Stimulated activated CD8-positive, alpha-beta memory T cell treated with anti-CD3 and anti-CD28 coated beads, Interleukin-4, amount 100 ng/mL, for 1 hour (primary cell): ENCODE measurements at places on chromosomes 7 and 10.

DNA sequence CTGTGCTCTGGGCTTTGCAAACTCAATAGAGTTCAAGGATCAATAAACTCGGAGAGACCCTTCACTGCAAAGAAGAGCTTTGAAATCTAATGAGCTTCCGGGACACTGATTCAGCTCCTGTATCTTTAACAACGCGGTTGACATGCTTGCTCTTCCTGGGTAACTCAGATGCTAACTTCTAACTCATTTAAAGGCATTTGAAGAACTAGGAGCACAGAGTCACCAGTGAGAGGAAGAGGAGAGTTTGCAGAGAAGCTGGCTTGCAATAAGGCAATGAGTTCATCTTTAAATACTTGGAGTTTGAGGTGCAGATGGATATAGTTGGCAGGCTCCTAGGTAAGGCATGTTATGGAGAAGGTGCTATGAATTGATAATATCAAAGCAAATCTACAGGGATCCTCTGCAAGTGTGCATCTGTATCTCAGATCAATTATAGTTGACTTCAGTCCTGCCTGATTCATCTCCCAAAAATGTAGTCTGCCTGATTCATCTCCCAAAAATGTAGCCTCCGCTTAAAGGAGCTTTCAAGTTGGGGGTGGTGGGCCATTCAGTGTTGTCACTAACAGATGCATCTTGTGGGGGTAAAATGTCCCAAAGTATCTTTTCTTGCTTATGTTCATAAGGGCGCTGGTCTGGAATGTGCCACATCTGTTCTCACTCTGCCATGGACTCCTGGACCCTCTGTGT lies 182.5 kb upstream of the PRSS58 start:
- DNase-seq = no peak

- no peak for DNase-seq
Measured at GRCh38 chr10:17643339-17643754, 604 bp upstream of the STAM start.

- no peak for DNase-seq
Measured at GRCh38 chr10:27540672-27541071, 36.6 kb downstream of the RAB18 start.

GRCh38 chr7:106779877-106780276 lies 85.2 kb upstream of the PIK3CG start:
- DNase-seq = no peak

- DNase-seq = no peak
Measured at GRCh38 chr7:156943091-156944041, 6.1 kb upstream of the NOM1 start.

- DNase-seq = no peak
Measured at GRCh38 chr10:10418387-10418786, 599.3 kb upstream of the CELF2 start.

DNA sequence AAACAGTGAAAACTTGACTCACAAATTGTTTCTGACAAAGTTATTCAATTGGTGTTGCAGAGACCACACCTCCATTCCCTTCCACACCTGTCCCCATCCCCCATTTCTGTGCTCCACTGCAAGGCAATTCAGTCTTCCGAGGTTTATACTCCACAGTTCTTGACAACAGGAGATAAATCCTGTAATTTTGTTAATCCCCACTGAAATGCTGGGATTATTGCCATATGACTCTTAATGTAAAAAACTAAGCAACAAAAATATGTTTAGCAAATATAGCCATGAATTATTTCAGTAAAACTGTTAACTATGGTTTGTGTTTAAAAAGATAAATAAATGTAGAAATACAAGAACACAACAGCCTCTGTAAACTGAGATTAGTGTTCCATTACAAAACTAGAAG lies 170.1 kb upstream of the SEMA3D start:
- no peak for DNase-seq

- DNase-seq = no peak
Measured at GRCh38 chr7:84363741-84364140, 169.2 kb upstream of the SEMA3A start.

DNA sequence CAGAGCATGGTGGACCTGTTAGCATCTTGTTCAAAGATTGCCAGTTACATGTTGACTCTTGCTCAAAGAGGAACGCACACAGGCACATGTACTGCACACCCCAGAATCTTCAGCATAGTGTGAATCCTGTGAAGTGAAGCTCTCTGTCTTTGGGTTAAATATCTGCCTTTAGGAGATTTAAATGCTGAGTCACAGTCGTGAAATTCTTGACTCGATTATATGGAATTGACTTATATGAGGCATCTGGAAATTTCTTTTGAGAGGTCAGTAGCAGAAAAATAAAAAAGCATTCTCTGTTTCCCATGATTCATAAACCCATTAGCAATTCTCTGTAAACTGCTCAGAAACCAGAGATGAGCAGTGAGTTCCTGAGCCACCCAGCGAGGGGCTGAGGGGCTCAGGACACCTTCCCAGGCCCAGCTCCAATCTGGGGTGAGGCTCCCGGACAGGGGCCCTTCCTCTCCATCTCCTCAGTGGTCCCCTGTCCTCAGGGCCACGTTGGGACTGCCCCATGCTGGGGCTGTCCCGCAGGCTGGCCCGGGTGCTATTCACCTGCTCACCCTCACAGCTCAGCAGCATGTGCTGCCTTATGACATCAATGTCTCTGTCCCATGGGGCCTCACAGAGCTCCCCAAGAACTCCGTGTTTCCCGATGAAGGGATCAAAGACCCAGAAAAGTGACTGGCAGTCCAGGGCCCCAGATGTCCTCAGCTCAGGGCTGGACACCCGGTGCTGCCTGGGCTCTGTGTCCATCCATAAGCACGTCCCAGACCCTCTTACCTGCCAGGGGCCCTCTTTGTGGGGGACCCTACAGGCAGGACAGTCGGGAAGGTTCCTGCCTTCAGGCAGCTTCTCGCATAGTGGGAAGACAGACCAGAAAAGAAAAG lies 50.0 kb upstream of the INSIG1 start:
- DNase-seq = no peak

DNA sequence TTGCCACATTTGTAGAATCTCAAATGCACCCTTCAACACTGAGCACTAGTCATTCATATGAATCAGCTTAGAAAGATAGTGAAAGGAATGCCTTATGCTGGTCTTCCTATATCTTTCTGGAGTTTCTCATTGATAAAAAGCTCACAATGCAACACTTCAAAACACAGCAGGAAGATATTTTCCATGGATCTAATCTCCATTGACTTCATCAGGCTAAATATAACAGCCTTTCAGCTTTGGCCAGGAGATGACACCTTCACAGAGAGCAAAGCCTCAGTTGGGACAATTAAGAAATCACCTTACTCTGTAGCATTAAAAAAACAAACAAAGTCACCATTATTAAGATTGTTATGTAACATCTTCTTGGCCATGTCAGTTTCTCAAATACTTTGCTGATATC lies 6.7 kb downstream of the NRP1 start:
- DNase-seq = no peak

DNA sequence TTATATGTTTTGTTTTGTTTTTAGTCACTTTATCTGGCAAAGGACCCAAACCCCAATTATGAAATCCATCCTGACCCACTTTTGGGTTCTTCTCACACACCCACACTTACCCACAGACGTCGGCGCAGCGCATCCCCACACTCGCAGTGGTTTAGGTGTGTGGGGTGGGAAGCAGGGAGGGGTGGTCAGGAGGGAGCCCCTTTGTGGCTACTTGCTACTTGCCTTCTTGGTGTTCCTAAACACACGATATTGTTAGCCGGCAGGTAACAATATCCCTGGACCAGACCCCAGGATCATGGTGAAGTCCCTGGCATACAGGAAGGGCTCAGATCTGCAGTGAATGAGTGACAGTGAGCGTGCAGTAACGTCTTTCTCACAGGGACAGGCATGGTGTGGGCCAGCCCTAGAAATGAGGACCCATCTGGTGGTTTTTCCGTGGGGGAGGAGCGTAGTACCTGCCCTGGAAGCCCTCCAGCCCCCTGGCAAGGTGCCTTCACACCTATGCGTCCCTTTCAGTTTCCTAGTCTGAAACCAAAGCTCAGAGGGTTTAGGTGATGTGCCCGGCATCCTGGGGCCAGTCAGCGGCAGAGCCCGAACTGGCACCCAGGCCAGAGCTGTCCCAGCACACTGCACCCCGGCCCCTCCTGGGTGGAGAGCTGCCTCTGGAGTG lies 4.4 kb downstream of the SPOCK2 start:
- DNase-seq = no peak

DNA sequence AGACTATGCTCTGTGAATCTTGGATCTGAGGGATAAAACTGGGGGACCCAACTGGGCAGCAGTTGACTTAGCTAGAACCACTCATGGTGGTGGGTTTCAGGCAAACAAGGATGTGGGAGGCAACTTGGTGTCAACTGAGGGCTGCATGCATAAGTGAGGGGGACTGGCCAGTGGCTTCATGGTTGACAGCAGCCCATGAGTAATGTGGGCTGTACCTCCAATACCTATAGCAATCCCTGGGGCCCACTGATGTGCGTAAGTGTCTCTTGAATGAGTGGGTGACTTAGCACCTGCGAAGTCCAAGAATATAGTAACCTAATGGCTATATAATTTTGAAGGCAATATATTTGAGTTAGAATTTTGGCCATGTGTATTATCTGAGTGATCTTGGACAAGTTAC lies 13.7 kb upstream of the MAP3K8 start:
- DNase-seq = no peak

DNA sequence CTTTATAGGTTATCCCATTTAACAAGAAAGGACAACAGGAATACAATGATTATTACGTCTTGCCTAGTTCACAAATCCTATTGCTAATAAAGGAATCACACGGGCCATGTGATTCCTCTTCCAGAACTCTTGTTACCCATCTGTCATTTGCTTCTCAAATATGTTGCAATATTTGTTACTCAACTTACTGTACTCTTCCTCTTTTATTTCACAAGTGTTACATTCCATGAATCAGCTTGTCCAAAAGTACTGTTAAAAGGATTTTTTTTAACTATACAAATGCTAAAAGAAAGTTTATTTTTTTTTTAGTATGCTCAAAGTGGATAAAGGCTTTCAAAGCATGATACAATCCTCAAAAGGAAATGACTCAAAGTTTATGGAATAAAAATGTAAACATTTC lies 3.9 kb upstream of the CD36 start:
- DNase-seq = no peak

- DNase-seq = no peak
Measured at GRCh38 chr7:97506728-97507127, 225.2 kb upstream of the TAC1 start.

- no peak for DNase-seq
Measured at GRCh38 chr7:146106319-146106718, 10.3 kb upstream of the CNTNAP2 start.

GRCh38 chr7:77702513-77702912 lies 6.3 kb downstream of the RSBN1L start:
- no peak for DNase-seq

DNA sequence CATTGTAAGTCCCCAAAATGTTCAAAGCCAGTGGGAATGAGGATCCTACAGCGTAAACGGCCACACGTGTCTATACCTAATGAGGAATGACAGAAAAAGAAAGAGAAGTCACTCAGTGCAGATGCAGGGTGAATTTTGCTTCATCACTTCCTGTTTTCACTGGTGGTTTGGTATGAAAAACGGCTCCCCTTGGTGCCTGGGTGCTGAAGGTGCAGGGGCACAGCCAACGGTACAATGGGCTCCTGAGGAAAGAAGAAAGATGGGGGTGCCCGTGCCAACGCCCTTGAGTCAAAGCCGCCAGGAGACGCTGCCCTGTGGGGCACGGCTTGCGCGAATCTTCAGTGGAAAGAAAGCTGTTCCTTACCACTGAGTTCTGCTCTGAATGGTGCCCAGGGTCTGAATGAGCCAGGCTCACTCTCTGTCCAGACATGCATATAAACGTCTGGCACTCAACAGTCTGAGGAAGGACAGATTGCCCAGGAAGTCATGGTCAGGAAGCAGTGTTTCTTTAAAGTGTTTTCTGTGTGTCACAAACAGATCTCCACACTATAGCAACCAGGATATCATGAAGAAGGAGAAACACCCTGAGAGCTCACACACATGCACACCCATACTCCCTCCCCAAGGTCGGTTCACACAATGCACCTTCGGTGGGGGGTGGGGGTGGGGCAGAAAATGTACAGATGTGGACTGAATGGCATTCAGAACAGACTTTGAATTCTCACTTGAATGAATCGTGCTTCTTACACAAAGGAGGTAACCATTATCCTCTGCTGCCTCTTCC lies 105.8 kb downstream of the ELMO1 start:
- DNase-seq = peak; percentile 18

- no peak for DNase-seq
Measured at GRCh38 chr7:69189406-69189805, 408.9 kb upstream of the AUTS2 start.

DNA sequence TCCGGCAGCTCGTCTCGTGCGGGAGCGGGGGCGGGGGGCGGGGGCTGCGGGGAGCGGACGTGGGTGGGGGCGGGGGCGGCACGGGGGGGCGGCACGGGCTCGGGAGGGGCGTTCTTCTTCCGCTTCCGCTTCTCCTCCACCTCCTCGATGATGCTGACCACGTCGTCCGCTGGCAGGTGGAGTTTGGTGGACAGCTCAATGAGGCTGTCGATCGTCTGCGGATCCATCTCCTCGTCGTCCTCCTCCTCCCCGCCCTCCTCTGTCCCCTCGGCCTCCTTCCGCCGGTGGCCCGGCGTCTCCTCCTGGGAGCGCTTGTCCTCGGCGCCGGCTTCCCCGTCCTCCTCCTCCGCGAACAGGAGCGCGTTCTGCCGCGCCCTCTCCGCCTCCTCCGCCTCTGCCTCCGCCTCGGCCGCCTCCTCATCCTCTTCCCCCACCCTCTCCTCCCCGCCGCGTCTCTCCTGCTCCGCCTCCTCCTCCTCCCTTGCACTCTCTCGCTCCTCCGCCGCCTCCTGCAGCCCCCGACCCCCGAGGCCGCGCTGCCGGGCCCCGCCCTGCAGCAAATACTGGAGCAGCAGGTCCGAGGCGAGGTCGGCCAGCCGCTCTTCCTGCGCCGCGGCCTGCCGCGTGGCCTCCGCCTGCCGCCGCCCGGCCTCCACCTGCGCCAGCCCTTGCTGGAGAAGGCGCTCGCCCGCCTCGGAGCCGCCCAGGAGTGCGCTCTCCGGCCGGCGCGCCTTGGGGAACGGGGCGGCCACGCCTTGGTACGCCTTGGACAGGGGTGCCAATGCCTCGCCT lies 1.9 kb downstream of the VGF start:
- DNase-seq = no peak

DNA sequence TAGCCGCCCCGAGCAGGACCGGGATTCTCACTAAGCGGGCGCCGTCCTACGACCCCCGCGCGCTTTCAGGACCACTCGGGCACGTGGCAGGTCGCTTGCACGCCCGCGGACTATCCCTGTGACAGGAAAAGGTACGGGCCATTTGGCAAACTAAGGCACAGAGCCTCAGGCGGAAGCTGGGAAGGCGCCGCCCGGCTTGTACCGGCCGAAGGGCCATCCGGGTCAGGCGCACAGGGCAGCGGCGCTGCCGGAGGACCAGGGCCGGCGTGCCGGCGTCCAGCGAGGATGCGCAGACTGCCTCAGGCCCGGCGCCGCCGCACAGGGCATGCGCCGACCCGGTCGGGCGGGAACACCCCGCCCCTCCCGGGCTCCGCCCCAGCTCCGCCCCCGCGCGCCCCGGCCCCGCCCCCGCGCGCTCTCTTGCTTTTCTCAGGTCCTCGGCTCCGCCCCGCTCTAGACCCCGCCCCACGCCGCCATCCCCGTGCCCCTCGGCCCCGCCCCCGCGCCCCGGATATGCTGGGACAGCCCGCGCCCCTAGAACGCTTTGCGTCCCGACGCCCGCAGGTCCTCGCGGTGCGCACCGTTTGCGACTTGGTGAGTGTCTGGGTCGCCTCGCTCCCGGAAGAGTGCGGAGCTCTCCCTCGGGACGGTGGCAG lies at the start of gene MGMT:
TSS of gene MGMT (plus strand) at position 539 of the 656 bp plus-strand sequence.
- DNase-seq = peak; percentile 97

- DNase-seq = no peak
Measured at GRCh38 chr7:52876402-52876801, 159.0 kb upstream of the POM121L12 start.
